CD4-positive, alpha-beta T cell treated with Interleukin-6 for 4 hours (primary cell): ENCODE measurements at places on chromosomes 4 and X.

GRCh38 chrX:29130905-29131304, 543.7 kb downstream of the IL1RAPL1 start:
- no peak for DNase-seq

- no peak for DNase-seq
These were observed 102.6 kb upstream of the PDE5A start for GRCh38 chr4:119731146-119731742.

GRCh38 chrX:151697522-151697921, 2.3 kb downstream of the PRRG3 start:
- DNase-seq = no peak

DNA sequence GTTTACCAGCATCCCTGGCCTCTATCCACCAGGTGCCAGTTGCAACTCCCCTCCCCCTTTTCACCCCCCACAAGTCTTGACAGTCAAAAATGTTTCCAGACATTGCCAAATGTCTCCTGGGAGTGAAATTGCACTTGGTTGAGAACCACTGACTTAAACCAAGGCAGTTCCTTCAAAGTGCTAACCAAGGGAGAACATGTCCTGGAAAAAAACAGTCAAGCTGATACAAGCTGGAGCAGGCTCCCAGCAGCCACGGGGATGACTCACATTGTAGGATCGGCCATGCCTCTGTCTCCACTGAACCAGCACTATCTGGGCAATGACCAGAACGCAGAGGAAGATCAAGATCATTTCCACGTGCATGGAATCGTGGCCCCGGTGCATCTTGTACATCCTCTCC, 11.4 kb downstream of the RNF175 start:
- DNase-seq = no peak

DNA sequence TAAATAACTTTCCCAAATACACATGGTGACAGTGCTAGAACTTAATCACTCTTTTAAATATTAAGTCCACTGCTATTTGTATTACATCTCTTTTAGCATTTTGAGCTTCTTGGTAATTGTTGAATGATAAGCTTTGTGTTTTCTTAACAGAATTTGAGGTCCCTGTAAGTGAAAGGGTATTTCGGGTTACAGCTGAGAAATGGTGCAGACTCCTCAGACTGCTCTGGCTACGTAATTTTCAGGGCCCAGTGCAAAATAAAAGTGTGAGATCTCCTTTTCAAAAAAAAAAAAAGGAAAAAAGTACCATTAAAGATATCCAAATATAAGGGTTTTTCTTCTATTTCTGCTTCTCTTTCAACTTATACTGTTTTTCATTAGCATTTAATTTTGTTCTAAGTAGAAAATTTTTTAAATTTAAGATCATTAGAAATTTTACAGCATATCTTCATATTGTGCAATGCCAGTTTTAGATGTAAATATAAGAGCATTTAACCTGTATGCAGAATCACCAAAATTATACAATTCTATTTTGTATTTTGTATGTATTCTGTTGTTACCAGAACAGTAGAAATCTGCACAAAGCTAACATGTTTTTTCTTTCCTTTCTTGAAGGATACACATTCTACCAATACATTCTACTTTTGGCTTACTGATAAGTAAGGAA, 33.6 kb upstream of the FGF5 start:
- DNase-seq = no peak

GRCh38 chrX:67346667-67347066, 197.2 kb upstream of the AR start:
- no peak for DNase-seq

DNA sequence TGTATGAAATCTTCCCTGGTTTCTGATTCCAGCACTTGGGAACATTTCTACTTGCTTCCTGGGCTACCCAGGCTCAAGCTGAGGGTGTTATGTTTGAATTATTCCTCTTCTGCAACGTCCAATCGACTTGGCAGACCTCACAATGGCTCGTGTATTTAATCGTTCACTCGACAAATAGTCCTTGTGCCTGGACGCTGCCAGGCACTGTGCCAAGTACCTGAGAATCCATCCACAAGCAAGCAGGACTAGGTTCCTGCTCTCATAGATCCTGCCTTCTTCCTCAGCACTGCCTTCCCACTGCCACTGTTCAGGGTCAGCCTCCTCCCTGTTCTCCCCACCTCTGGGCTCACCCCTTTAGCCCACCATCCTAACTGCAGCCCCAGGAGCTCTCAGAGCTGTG, 113.3 kb downstream of the EFNB1 start:
- DNase-seq = no peak

DNA sequence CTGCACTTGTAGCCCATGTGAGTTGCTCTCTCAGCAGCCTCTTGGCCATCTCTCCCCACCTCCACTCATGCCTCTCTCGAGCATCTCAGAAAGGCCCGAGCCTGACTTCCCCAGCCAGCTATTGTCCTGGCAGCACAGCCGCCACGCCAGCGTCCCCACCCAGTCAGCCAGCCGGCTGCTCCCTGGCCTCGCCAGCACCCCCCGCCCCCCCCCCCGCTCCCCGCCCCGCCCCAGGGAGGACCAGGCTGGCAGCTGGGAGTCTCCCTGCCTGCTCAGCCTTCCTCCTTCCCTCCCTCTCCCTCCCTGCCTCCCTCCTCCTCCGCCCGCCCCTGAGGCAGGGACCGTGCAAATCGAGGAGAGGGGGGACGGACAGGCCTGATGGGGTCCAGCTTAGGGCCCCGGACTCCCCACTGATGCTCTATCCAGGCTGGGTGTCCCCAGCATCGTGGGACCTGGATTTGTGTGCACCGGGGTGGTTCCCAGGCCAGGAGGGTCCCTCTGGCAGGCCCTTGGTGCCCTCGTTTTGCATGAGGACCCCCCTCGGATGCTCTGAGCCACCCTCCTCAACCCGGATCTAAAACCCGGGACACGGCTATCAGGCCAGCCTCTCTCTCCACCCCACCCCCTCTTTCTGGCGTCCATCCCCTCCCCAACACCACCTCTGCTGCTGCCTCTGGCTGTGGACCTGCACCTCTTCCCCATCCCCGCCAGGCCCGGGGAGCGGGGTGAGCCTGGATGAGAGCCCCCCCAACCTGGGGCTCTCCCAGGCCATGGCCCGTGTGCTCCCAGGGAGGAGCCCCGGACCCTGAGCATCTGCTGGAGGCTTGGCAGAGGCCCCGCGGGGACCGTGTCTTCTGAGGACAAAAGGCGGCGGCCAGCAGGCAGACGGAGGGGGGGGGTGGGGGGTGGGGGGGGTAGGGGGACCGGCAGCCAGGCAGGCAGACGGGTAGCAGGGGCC, at the start of gene GPR173:
GPR173 (plus strand) TSS at position 621 of the 958 bp plus-strand sequence. CDS start 27,833 bp downstream, outside the sequence.
- no peak for DNase-seq

- no peak for DNase-seq
These were observed 118.6 kb upstream of the MXRA5 start for GRCh38 chrX:3465017-3465416.

DNA sequence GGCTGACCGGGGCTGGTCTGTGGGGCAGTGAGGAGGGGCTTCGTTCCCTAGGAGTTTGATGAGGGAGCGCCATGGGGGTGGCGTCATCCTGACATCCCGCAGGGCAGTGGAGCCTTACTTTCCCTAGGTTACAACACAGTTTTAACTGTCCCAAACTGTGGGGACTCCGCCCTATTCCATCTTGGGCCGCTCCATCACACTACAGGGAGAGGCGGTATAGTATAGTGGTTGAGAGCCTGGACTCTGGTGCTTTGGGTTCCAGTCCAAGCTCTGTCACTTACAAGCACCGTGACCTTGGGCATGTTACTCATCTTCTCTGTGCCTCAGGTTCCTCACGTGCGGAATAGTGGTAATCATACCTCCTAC, 44.2 kb downstream of the ZNF185 start:
- no peak for DNase-seq

GRCh38 chr4:70703619-70704214, 15.4 kb downstream of the UTP3 start:
- no peak for DNase-seq

- DNase-seq = no peak
These were observed 128.8 kb downstream of the SORBS2 start for GRCh38 chr4:185683222-185683621.

DNA sequence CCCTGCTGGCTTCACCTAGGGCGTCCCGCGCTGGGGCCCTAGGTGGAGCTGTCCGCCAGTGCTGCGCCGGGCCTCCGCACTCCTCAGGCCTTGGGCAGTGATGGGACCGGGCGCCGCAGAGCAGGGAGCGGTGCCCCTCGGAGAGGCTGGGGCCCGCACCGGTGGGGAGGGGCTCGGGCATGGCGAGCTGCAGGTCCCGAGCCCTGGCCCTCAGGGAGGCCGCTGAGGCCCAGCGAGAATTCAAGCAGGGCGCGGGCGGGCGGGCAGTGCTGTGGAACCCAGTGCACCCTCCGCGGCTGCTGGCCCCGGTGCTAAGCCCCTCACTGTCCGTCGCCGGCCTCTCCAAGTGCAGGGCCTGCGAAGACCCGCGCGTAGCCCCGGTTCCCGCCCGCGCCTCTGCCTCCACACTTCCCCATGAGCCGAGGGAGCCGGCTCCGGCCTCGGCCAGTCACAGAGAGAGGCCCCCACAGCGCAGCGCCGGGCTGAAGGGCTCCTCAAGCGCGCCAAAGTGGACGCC, 565.1 kb upstream of the NDST4 start:
- no peak for DNase-seq
